Brain (organoid and tissue), 16 donors: ENCODE measurements at places on chromosomes 6 and 20.

- no peak for DNase-seq
These were observed 29.0 kb downstream of the MKKS start for GRCh38 chr20:10404959-10405530.

DNA sequence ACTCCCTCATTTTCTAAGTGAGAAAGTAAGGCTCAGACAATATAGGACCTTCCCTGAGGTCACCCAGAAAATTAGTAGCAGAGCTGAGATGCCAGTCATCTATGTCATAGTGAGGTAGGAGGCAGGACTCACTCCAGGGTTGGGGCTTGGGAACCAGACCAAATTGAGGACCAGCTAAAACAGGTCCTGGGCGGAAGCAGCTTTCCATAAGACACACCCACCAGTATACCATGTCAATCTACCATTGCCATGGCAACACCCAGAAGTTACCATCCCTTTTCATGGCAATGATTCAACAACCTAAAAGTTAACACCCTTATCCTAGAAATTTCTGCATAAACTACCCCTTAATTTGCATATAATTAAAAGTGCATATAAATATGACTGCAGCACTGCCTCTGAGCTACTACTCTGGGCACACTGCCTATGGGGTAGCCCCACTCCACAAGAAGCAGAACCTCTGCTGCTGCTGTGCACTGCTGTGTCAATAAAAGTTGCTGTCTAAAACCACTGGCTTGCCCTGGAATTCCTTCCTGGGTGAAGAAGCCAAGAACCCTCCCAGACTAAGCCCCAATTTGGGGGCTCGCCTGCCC is 30.3 kb upstream of the OCSTAMP start:
- DNase-seq: no peak

- DNase-seq: no peak
These were observed 712.4 kb downstream of the KIF16B start for GRCh38 chr20:15860850-15861249.

GRCh38 chr6:31058128-31058894 is 48.0 kb downstream of the MUC22 start:
- DNase-seq: peak; percentile 57

GRCh38 chr6:90442366-90442765 is 144.5 kb downstream of the MAP3K7 start:
- DNase-seq: no peak

- DNase-seq: no peak
These were observed 32.8 kb downstream of the CD164 start for GRCh38 chr6:109349419-109349987.
